Keratinocyte (primary cell): ENCODE measurements at places on chromosomes 3 and 15.

DNA sequence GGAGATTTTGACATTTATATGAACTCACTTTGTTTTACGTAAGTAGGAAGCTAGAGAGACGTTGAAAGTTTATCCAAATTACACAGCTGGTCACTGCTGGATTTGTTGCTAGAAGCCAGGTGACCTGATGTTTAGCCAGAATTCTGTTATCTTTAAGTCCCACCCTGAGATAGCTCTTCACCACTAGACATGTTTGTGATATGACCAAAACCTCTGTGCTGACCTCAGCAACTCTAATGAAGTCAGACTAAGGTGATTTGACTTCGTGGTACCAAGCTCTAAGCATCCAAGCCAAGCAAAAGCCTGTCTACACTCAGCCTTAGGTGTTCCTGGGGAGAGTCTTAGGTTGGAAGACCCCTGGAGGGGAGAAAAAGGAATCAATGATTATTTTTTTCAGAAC, 102.4 kb downstream of the ARRDC4 start:
- DNase-seq, result no peak

DNA sequence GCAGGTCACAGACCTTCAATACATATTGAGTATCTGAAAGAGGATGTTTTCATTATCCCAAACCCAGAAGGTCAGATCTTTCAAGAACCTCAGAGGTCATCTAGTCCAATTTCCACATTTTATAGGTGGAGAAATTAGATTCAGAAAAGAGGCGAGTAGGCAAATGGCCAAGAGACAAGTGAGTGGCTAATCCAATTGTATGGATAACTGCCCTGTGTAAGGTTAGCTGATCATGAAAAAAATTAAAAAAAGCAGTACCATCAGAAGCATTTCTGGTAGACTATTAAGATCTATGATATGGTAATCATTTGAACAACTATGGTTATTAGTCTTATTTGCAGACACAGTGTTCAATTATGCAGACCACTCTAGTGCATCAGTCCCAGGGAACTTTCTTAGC, 660.7 kb upstream of the CFAP20DC start:
- no peak for DNase-seq

DNA sequence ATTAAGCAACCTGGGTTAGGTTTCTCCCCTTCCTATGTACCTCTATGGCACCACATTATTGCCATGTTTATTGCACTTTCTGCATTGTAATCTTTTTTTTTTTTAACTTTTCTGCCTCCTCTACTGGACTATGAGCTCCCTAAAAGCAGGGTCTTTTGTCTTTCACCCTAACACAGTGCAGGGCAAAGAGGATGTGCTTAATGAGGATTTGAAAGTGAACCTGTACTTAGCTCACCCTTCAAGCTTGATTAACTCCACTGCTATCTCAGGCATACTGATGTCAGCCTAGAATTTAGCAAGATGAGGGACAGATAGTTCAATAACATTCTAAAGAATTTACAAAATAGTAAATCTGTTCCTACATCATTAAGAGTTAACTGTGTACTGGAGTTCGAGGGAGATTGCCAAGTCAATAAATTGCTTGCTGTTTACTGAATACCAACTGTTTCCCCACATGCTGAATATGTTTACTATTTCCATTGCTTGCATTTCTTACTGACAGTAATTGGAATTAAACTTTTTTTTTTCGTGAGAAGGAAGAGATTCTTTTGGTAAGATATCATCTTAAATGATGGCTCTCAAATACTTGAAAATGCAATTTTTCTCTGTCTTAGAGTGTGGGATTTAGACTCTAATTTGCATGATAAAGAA, 15.7 kb upstream of the PPARG start:
- DNase-seq, result no peak

GRCh38 chr3:13556917-13557316, 8.0 kb downstream of the FBLN2 start:
- DNase-seq, result no peak

DNA sequence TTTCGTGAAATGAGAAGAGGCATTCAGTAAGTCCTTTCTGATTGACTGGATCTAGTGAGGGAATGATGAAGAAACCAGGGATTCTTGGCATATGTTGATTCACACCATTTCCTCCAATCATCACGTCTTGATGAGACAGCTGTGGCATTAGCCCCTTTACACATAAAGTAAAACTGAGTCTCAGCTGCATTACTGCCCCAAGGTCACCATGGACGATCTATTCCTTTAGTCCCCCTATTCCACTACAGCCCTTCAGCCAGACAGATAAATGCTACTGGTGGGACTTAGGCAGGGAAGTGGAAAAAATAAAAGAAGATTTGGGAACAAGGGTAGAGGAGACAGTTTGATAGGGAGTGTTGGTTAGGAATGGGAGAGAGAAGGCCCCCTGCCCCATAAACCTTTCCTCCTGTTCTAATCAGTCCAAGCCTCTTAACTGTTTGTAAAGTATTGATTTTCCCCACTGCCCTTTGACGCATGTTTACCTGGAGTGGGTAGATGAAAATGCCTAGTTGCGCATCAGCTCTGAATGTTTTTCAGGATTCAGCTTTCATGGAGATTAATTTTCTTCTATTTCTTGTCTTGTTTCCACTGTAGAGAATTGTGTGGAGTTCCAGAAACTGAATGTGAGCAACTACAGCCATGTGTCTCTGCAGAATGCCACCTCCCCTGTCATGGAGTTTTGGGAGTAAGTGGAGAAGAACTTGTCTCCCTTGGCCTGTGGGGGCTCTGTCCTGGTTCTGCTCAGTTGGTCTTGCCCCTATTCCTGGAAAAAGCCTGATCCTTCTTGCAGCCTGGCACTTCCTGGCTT, 6.9 kb downstream of the SLC6A11 start:
- no peak for DNase-seq

GRCh38 chr3:21682206-21682605, 68.8 kb downstream of the ZNF385D start:
- no peak for DNase-seq

GRCh38 chr3:55564726-55565125, 77.6 kb upstream of the WNT5A start:
- DNase-seq, result no peak

DNA sequence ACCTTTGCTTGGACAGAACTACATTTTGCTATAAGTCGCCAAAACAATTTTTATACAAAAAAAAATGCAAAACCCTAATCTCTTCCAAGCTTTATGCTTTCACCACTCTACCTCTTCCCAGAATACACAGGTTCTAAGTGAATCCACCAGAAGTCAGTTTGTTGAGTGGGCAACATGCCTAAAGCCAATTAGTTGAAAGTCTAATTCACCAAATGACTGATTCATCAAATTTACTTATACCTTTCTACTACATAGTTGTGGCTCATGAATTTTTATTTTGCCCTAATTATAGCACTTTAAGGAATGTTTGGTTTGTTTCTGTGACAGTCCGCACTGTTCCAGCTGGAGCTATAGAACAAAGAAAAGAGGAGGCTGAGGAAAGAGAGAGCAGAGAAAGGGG, 265.9 kb upstream of the TGFBR2 start:
- DNase-seq, result no peak

GRCh38 chr15:40756938-40757337, 1.9 kb upstream of the RMDN3 start:
- no peak for DNase-seq

DNA sequence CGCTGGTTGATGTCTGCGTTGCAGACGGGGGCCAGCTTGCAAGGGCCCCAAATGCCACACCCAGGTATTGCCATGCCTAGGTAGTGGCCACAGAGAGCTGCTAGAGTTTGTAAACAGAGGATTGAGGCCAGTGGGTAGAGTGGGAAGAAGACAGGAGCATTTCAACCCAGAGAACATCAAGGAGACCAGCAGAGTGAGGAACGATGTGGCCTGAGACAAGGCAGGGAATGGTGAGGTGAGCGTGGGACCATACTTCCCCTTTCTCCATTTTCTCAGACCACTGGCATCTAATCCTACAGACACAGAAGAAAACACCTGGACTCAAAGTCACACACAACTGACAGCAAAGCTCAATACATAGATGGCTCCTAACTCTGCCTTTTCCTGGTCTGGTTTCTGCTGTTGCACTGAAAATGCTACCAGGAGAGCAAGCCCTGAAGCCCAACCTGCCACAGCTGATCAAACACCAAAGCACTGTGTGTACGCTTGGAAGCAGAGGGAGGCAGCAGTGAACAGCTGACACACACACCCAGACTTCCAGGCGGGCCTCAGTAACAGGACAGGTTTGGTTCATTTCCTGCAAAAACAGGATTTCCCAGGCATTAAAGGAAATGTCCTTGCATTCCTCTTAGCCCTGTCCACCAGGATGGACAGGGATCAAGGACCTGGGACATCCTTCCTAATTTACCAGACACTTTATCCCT, 1.6 kb downstream of the FAM174B start:
- no peak for DNase-seq

GRCh38 chr3:64046996-64047594, 23.8 kb upstream of the PSMD6 start:
- no peak for DNase-seq

- no peak for DNase-seq
These were observed 1.2 kb downstream of the LPCAT4 start for GRCh38 chr15:34365836-34366235.

- no peak for DNase-seq
These were observed 63.8 kb upstream of the XCR1 start for GRCh38 chr3:46091046-46091445.

GRCh38 chr15:34434627-34435305, 2.8 kb downstream of the GOLGA8A start:
- no peak for DNase-seq

GRCh38 chr3:187626581-187626980, 43.6 kb downstream of the SST start:
- no peak for DNase-seq

GRCh38 chr15:89824607-89824867, 9.9 kb upstream of the ANPEP start:
- DNase-seq, result no peak

- no peak for DNase-seq
These were observed 29.8 kb upstream of the FAM98B start for GRCh38 chr15:38424101-38424552.

- DNase-seq, result no peak
These were observed at the start of gene NXPE3 for GRCh38 chr3:101779047-101779821. Gene NXPE3, plus strand, starts transcription at chr3:101779211. Its CDS starts 6,386 bp downstream, at chr3:101785597.

- no peak for DNase-seq
These were observed 189.4 kb downstream of the FEZF2 start for GRCh38 chr3:62183969-62184368.

DNA sequence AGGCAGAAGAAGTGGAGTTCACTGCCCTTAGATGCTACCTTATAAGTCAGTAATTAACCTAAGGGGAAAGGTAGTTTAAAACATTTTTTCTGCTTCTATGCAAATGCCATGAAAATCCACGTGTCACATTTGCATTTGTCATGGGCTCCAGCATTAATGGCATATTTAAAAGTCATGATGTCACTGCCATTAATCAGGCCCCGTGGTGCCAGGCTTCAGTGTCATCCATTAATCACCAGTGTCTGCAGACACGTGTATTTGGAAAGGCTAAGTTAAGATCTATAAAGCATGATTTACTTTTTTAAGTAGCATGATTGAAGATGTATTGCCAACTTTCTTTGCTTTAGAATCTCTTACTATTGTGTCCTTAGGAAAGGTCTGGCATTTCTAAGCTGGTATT, 857.8 kb downstream of the TUSC7 start:
- DNase-seq, result no peak

DNA sequence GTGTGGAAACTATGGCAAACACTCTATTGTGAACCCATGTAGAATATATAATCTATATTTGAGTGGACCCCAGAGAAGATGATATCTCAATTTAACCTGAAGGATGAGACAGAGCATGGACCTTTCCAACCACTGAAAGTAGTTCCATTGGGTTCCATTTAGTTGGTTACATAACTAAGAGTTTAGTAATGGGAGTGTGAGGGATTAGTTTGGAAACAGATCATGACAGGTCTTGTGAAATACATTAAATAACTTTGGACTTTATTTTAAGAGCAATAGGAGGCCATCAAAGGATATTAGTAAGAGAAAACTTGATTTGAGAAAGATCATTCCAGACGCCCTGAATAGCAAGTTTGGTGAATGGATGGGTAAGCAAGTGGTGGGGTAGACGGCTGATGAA, 487.2 kb upstream of the ROBO2 start:
- DNase-seq, result no peak

GRCh38 chr15:67613211-67613610, 70.7 kb downstream of the MAP2K5 start:
- no peak for DNase-seq

DNA sequence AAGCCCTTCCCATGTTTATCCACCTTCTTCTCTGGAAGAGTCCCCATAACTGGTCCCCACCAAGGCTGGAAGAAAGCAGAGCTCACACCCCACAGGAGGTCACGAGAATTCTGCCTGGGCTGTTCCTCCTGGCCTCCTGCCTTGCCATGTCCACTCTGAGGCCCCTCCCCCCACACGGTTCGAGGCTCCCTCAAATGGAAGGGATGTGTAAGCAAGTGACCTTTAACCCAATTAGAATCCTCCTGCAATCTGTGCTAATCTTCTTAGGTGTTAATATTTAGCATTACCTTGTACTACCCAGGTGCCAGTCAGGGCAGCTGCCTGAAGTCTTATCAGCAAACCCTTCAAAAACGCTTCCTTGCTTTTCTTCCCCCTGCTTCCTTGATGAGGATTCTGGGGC, 32.4 kb upstream of the DYNC1LI1 start:
- DNase-seq, result no peak

- no peak for DNase-seq
These were observed 20.3 kb downstream of the IL12A start for GRCh38 chr3:160008961-160009360.

GRCh38 chr15:33425142-33425541, 114.4 kb downstream of the RYR3 start:
- peak; percentile 72 for DNase-seq

DNA sequence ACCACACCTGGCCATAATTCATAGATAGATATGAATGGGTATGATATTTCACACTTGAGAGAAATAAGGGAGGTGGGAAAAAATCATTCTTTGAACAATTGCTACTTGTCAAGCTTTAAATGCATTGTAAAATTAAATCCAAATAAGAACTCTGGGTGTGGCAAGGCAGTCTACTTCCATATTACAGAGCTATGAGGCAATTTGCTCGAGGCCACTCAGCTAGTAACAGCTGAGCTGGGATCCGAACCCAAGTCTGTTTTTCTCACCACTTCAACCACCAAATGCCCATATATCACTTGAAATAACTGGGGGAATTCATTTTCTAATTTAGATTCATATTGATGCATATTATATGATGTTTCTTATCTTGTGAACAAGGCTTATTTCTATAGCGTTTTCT, 482.2 kb upstream of the ADAMTS9 start:
- DNase-seq, result no peak

- no peak for DNase-seq
These were observed 14.8 kb downstream of the GPR87 start for GRCh38 chr3:151301787-151302186.
